ENCODE measurements at places on chromosomes 7 and 10.

- H3K4me3 ChIP-seq: peak overlapping the region; percentile 63
- H3K4me1 ChIP-seq: peaks cover 36% of the 10 kb centered on the region
- no peak for DNase-seq
Observed at GRCh38 chr10:27743012-27743876, 2.4 kb downstream of the MKX start.

DNA sequence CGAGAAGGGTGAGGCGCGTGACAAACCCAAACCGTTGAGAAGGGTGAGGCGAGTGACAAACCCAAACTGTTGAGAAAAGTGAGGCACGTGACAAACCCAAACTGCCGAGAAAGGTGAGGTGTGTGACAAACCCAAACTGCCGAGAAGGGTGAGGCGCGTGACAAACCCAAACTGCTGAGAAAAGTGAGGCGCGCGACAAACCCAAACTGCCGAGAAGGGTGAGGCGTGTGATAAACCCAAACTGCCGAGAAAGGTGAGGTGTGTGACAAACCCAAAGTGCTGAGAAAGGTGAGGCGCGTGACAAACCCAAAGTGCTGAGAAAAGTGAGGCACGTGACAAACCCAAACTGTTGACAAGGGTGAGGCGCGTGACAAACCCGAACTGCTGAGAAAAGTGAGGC is 25.0 kb downstream of the ESYT2 start:
- H3K4me1 ChIP-seq: peaks cover 47% of the 10 kb centered on the region
- no peak overlapping the region for H3K27ac ChIP-seq
- H3K27me3 ChIP-seq: no peaks in the 10 kb centered on the region
- DNase-seq: no peak

GRCh38 chr10:130409331-130409730 is 273.1 kb downstream of the GLRX3 start:
- H3K36me3 ChIP-seq: no peaks in the 10 kb centered on the region
- no peak for DNase-seq
- H3K4me1 ChIP-seq: no peaks in the 10 kb centered on the region
- no peak overlapping the region for H3K27ac ChIP-seq
- H3K27me3 ChIP-seq: no peaks in the 10 kb centered on the region

GRCh38 chr10:45439873-45440272 is 65.9 kb downstream of the ALOX5 start:
- no peak overlapping the region for H3K27ac ChIP-seq
- no peak overlapping the region for H3K4me3 ChIP-seq
- no peak for DNase-seq
- no peaks in the 10 kb centered on the region for H3K27me3 ChIP-seq
- H3K36me3 ChIP-seq: no peaks in the 10 kb centered on the region
- H3K4me1 ChIP-seq: no peaks in the 10 kb centered on the region

- no peak for DNase-seq
- peaks cover 5% of the 10 kb centered on the region for H3K4me1 ChIP-seq
- H3K36me3 ChIP-seq: no peaks in the 10 kb centered on the region
- no peaks in the 10 kb centered on the region for H3K27me3 ChIP-seq
Observed at GRCh38 chr10:37854626-37855025, 2.8 kb downstream of the ZNF248 start.

- H3K27me3 ChIP-seq: peaks cover 29% of the 10 kb centered on the region
- peak overlapping the region; percentile 82 for H3K27ac ChIP-seq
- no peaks in the 10 kb centered on the region for H3K36me3 ChIP-seq
- H3K4me3 ChIP-seq: no peak overlapping the region
- H3K4me1 ChIP-seq: peaks cover 3% of the 10 kb centered on the region
Observed at GRCh38 chr7:51313738-51314425, 2.7 kb downstream of the COBL start.

- H3K27me3 ChIP-seq: no peaks in the 10 kb centered on the region
- H3K36me3 ChIP-seq: no peaks in the 10 kb centered on the region
- no peaks in the 10 kb centered on the region for H3K4me1 ChIP-seq
- no peak overlapping the region for H3K4me3 ChIP-seq
- H3K27ac ChIP-seq: no peak overlapping the region
Observed at GRCh38 chr10:104766341-104766740, 125.3 kb downstream of the SORCS3 start.

GRCh38 chr7:133497061-133497460 is 244.2 kb downstream of the EXOC4 start:
- no peaks in the 10 kb centered on the region for H3K27me3 ChIP-seq
- no peaks in the 10 kb centered on the region for H3K4me1 ChIP-seq
- DNase-seq: no peak
- H3K4me3 ChIP-seq: no peak overlapping the region
- no peaks in the 10 kb centered on the region for H3K36me3 ChIP-seq

DNA sequence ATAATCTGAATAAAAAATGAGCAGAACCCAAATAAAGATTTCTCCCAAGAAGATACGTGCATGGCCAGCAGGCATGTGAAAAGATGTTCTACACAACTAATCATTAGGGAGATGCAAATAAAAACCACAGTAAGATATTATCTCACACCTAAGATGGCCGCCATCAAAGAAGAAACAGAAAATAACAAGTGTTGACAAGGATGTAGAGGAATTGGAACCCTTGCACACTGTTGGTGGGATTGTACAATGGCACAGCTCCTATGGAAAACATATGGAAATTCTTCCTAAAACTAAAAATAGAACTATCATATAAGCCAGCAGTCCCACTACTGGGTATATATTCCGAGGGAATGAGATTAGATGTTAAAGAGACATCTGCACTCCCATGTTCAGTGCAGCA is 60.2 kb downstream of the R3HCC1L start:
- no peak overlapping the region for H3K4me3 ChIP-seq
- no peaks in the 10 kb centered on the region for H3K27me3 ChIP-seq
- H3K36me3 ChIP-seq: no peaks in the 10 kb centered on the region
- H3K27ac ChIP-seq: no peak overlapping the region
- DNase-seq: no peak
- H3K4me1 ChIP-seq: no peaks in the 10 kb centered on the region

GRCh38 chr7:82018226-82018625 is 248.4 kb upstream of the HGF start:
- no peaks in the 10 kb centered on the region for H3K4me1 ChIP-seq
- no peak overlapping the region for H3K4me3 ChIP-seq
- no peak for DNase-seq
- no peak overlapping the region for H3K27ac ChIP-seq
- no peaks in the 10 kb centered on the region for H3K27me3 ChIP-seq
- H3K36me3 ChIP-seq: no peaks in the 10 kb centered on the region

GRCh38 chr10:113300201-113300600 is 252.7 kb upstream of the HABP2 start:
- no peaks in the 10 kb centered on the region for H3K27me3 ChIP-seq
- H3K27ac ChIP-seq: no peak overlapping the region
- H3K36me3 ChIP-seq: no peaks in the 10 kb centered on the region

- no peaks in the 10 kb centered on the region for H3K36me3 ChIP-seq
- H3K27ac ChIP-seq: no peak overlapping the region
- H3K27me3 ChIP-seq: no peaks in the 10 kb centered on the region
- DNase-seq: no peak
- H3K4me1 ChIP-seq: no peaks in the 10 kb centered on the region
- no peak overlapping the region for H3K4me3 ChIP-seq
Observed at GRCh38 chr7:50119815-50120637, 27.0 kb upstream of the ZPBP start.

GRCh38 chr10:100877461-100877850 is 35.3 kb upstream of the SLF2 start:
- DNase-seq: no peak
- peaks cover 5% of the 10 kb centered on the region for H3K4me1 ChIP-seq
- H3K4me3 ChIP-seq: no peak overlapping the region

DNA sequence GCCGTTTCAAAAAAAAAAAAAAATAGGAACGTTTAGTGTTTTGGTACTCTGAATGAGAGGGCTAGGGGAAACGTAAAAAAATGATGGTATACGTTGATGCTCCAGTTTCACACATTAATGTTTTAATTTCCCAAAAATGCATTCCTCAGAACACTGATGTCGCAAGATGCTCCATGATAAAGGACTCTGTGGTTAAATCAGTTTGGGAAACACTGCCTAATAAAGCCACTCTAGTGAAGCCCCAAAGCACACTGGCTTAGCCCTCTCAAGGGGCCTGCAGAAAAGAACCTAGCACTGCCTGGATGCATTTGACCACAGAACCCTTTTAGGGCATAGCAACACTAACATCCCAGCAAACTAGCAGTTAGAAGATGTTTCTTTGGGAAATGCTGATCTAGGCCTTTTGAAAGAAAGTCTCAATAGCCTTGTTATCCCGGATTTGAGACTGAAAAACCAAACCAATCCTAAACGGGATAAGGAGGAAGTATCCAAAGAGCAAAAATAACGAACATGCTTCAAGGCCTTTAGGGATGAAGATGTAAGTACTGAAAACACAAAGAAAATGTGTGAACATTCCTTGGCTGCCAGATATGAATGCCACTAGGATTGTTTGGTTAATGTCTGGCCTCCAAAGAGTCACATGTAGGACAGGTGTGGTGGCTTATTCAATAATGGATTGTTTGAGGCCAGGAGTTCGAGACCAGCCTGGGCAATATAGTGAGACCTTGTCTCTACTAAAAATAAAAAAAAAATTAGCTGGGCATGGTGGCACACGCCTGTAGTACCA is 11.0 kb downstream of the DLG5 start:
- H3K36me3 ChIP-seq: no peaks in the 10 kb centered on the region
- H3K4me1 ChIP-seq: peaks cover 8% of the 10 kb centered on the region
- H3K4me3 ChIP-seq: no peak overlapping the region

DNA sequence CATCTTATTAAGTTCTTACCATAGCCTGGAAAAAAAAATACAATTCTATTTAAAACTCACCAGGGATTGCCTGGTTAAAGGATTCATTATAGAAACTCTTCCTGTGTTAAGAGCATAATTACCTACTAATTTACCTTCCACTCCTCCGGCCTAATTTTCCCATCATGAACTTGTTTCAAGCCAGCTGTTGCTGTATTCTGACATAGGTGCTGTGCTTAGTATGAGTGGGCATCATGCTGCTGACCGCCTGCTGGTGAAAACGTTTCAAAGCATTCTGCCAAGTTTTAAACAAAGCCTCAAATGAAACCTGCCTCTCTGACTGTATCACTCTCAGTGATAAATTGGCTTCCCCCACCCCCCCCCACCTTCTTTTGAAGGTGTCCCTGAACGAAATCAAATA is 47.8 kb upstream of the KCNMA1 start:
- peaks cover 41% of the 10 kb centered on the region for H3K27me3 ChIP-seq
- no peaks in the 10 kb centered on the region for H3K4me1 ChIP-seq

GRCh38 chr10:11598712-11599397 is 12.6 kb downstream of the USP6NL start:
- DNase-seq: no peak
- no peaks in the 10 kb centered on the region for H3K27me3 ChIP-seq
- no peak overlapping the region for H3K4me3 ChIP-seq
- no peak overlapping the region for H3K27ac ChIP-seq

DNA sequence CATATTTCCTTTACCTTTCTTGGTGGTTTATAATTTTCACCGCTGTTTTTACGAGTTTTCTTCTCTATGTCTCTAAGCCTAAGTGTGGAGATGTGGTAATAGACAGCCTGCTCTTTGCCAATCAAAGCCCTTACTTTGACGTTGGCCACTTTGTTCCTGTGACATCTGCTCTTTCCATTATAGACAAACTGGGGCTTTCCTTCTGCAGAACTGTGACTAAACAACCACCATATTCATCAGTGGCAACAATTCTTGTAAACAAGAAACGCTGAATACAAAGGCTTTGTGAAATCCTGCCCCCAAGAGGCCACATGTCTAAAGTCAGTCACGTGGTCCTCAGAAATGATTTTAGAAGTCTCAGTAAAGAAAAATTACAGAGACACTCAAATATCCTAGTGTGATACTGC is 59.6 kb upstream of the CAPZA2 start:
- H3K4me3 ChIP-seq: no peak overlapping the region
- no peaks in the 10 kb centered on the region for H3K4me1 ChIP-seq
- H3K27me3 ChIP-seq: no peaks in the 10 kb centered on the region
- no peaks in the 10 kb centered on the region for H3K36me3 ChIP-seq

- DNase-seq: no peak
- H3K27me3 ChIP-seq: no peaks in the 10 kb centered on the region
- H3K27ac ChIP-seq: no peak overlapping the region
- no peaks in the 10 kb centered on the region for H3K36me3 ChIP-seq
- H3K4me3 ChIP-seq: no peak overlapping the region
Observed at GRCh38 chr10:61047788-61048560, 104.0 kb upstream of the RHOBTB1 start.

DNA sequence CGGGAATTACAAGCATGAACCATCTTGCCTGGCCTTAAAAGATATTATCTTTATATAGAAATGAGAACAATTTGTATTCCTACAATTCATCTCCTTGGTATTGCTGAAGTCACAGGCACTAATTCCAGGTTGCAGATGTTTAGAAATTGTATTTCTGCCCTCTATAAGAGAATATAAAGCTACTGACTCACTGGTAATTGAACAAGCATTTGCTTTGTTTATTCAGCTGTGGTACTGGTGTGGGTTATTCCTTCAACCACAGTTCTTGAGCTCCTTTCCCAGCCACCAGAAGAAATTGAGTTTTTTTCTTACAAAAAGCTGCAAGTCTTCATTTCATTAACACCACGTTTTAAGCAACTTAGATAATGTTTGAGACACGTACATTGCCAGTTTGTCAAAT is 29.0 kb upstream of the MPP7 start:
- no peak overlapping the region for H3K4me3 ChIP-seq
- peaks cover 15% of the 10 kb centered on the region for H3K4me1 ChIP-seq
- no peak for DNase-seq

DNA sequence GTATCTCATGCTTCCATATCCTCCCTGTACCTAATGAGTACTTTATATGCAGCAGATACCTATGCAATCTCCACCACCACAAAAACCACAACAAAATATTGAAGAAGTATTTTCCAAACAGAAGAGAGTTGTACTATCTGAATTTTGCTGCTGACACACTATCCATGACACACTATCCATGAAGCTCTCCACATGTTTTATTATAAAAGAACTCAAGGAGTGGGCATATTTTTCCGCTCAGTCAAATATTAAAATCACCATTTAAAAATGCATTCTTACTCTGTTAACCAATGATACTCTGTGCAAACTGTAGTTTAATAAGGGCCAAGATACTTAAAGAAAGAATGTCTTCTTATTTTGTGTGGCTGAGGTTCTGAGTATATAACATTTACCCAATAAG is 2.8 kb downstream of the BET1 start:
- no peak overlapping the region for H3K4me3 ChIP-seq
- H3K4me1 ChIP-seq: peaks cover 7% of the 10 kb centered on the region
- no peaks in the 10 kb centered on the region for H3K36me3 ChIP-seq
- no peak for DNase-seq
- no peak overlapping the region for H3K27ac ChIP-seq

GRCh38 chr10:69269761-69270160 is 8.5 kb upstream of the HK1 start:
- no peaks in the 10 kb centered on the region for H3K4me1 ChIP-seq
- H3K36me3 ChIP-seq: no peaks in the 10 kb centered on the region
- no peaks in the 10 kb centered on the region for H3K27me3 ChIP-seq

GRCh38 chr10:104056619-104057273 is 28.9 kb downstream of the COL17A1 start:
- H3K4me3 ChIP-seq: no peak overlapping the region
- no peaks in the 10 kb centered on the region for H3K36me3 ChIP-seq
- H3K27ac ChIP-seq: no peak overlapping the region
- H3K27me3 ChIP-seq: no peaks in the 10 kb centered on the region
- no peaks in the 10 kb centered on the region for H3K4me1 ChIP-seq

- peaks cover 100% of the 10 kb centered on the region for H3K4me1 ChIP-seq
- no peaks in the 10 kb centered on the region for H3K27me3 ChIP-seq
- H3K27ac ChIP-seq: no peak overlapping the region
- H3K4me3 ChIP-seq: no peak overlapping the region
Observed at GRCh38 chr10:71842856-71843686, 8.0 kb downstream of the PSAP start.

GRCh38 chr10:5959142-5959541 is 18.2 kb downstream of the IL15RA start:
- no peaks in the 10 kb centered on the region for H3K4me1 ChIP-seq
- no peak overlapping the region for H3K27ac ChIP-seq
- H3K4me3 ChIP-seq: no peak overlapping the region
- no peak for DNase-seq
- peaks cover 20% of the 10 kb centered on the region for H3K36me3 ChIP-seq

Data from esophagus squamous epithelium (tissue), 5 donors.